ENCODE measurements at places on chromosomes 1 and 21. TPM values are rescaled to one million over a fixed set of nuclear protein-coding genes. Genes with fewer than 3 reads are reported as not detected.

DNA sequence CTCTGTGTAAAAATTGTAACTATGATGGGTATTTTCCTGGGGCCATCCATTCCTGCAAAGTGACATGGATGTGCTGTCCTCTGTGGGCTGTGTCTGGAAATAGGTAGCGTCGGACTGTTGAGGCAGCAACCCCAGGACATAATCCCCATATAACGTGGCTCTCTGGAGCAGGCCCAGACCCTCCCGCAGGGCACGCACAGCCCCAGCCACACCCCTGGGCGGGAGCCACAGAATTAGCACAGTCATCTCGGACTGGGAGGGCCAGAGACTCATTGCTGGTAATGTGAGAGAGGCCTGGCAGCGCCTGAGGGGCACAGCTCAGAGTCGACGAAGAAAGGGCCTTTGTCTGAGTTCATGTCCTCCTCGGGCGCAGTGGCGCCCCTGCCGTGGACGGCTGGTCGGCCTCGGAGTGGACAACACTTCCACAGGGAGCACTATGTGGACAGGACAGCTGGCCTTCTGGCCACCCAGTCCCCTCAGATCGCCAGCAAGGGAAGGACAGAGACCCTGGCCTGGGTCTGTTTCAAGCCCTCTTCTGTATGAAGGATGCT, 20.1 kb downstream of the SIM2 start:
- DNase-seq, result peak; percentile 84
- no peak overlapping the region for H3K27ac ChIP-seq
- H3K36me3 ChIP-seq, result no peaks in the 10 kb centered on the region
- H3K4me3 ChIP-seq, result peak overlapping the region; percentile 10
- peaks cover 8% of the 10 kb centered on the region for H3K4me1 ChIP-seq
- H3K27me3 ChIP-seq, result no peaks in the 10 kb centered on the region

DNA sequence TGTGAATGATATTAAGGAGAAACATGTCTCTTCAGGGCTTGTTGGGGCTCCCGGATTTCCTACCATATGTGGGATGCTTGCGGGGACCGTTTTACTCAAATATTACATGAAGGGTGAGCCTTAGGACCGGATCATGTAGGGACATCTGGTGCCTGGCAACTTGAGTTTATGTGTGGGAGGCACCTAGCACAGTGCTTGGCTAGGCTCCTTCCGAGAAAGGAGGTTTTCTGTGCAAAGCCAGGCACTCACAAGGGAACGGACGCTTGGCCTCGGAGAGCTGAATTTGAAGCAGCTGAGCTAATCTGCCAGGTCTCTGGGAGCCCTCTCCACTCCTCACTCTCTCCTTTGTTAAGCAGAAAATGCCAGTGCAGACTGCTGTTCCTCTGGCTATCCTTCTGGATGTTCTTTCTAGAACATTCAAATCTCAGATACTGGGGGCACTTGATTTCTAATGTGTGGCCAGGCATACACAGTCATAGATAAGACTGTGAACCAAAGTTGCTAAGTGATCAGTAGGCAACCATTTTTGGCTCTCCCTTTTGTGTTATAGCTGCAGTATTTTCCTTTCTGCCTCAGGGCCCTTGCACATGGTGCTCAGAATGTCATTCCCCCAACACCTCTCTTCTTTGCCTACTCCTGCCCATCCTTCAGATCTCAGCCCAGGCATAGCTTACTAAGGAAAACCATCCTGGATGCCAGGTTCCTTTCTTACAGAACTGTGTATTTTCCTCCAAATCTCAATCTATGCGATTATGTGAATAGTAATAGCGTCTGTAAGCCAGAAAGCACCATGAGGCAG, 216.6 kb upstream of the CSF3R start:
- no peak for DNase-seq
- H3K27me3 ChIP-seq, result no peaks in the 10 kb centered on the region
- H3K27ac ChIP-seq, result no peak overlapping the region
- no peak overlapping the region for H3K4me3 ChIP-seq

- no peaks in the 10 kb centered on the region for H3K36me3 ChIP-seq
- H3K4me1 ChIP-seq, result peaks cover 7% of the 10 kb centered on the region
- H3K4me3 ChIP-seq, result no peak overlapping the region
These were observed 11.8 kb downstream of the NOS1AP start for GRCh38 chr1:162081316-162081715.

- H3K4me3 ChIP-seq, result no peak overlapping the region
- no peaks in the 10 kb centered on the region for H3K27me3 ChIP-seq
- no peaks in the 10 kb centered on the region for H3K4me1 ChIP-seq
- H3K27ac ChIP-seq, result no peak overlapping the region
- no peak for DNase-seq
These were observed 33.6 kb downstream of the ZSWIM5 start for GRCh38 chr1:45172764-45173163.

- H3K27ac ChIP-seq, result peak overlapping the region; percentile 97
- H3K27me3 ChIP-seq, result no peaks in the 10 kb centered on the region
- H3K4me3 ChIP-seq, result peak overlapping the region; percentile 59
- H3K4me1 ChIP-seq, result no peaks in the 10 kb centered on the region
These were observed 9.3 kb downstream of the IRF2BP2 start for GRCh38 chr1:234600418-234601281.

DNA sequence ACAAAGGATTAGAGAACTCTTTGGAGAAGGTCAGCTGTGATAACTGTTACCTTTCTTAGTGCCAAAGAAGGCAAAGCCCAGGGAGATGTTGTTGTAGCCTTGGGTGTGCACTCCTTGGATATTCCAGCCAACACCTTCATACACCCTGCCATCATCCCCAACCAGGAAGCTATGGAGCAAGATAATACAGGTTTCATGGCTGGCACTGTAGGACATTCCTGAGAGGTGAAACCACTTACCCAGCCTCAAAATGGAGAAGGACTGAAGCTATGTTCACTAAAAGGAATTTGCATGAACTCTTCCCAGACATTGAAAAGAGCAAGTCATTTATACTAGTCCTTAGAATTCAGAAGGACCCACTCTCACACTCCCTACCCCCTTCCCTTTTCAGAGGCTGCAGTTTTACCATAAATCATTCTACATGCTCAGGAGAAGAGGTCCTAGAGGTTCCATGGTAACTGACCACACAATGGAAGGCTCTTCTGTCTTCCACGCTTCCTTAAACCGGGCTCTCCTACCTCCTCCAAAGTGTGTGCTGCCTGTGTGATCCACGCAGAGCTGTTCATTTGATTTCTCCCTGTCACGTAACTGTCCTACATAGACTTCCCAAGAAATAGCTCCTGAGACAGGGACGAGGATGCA, 5.5 kb downstream of the PGLYRP4 start:
- DNase-seq, result no peak
- no peaks in the 10 kb centered on the region for H3K36me3 ChIP-seq
- H3K4me3 ChIP-seq, result no peak overlapping the region
- H3K4me1 ChIP-seq, result no peaks in the 10 kb centered on the region
- H3K27me3 ChIP-seq, result no peaks in the 10 kb centered on the region

DNA sequence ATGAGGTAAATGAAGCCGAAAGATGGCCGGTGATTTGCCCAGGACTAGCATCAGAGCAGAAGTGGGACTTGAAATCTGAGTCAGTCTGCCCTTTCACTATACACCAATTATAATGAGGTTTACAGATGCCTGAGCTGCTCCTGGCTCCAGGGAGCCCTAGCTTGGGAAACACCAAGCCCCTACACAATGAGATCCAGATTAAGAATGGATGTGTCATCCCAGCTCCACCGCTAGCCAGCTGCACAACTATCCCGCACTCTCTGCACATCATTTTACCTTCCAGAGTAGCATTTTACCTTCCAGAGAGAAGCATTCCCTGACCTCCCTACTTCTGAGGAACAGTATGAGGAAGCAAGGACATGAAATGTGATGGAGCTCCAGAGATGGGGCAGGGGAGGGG, 27.0 kb downstream of the SERTAD4 start:
- H3K4me3 ChIP-seq, result no peak overlapping the region
- DNase-seq, result no peak
- no peak overlapping the region for H3K27ac ChIP-seq
- no peaks in the 10 kb centered on the region for H3K4me1 ChIP-seq
- no peaks in the 10 kb centered on the region for H3K36me3 ChIP-seq

DNA sequence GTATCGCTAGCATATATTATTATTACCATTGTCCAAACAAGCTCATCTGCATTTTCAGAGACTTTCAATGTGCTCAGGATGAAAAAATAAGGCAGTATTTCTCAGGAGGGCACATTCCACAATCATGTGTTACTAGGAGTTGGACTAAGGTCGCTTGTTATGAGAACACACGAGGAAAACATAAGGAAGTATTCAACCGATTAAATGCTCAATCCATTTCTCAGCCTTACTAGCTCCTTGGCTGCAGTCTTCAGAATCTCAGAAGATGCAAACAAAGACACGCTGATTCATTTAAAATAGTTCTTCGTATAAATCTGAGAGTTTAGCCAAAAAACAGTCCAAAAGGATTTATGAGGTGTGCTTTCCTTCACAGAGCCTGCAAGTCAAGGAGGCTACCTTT, 82.0 kb upstream of the JAK1 start:
- H3K4me1 ChIP-seq, result no peaks in the 10 kb centered on the region
- no peak overlapping the region for H3K4me3 ChIP-seq
- H3K36me3 ChIP-seq, result no peaks in the 10 kb centered on the region
- no peaks in the 10 kb centered on the region for H3K27me3 ChIP-seq

DNA sequence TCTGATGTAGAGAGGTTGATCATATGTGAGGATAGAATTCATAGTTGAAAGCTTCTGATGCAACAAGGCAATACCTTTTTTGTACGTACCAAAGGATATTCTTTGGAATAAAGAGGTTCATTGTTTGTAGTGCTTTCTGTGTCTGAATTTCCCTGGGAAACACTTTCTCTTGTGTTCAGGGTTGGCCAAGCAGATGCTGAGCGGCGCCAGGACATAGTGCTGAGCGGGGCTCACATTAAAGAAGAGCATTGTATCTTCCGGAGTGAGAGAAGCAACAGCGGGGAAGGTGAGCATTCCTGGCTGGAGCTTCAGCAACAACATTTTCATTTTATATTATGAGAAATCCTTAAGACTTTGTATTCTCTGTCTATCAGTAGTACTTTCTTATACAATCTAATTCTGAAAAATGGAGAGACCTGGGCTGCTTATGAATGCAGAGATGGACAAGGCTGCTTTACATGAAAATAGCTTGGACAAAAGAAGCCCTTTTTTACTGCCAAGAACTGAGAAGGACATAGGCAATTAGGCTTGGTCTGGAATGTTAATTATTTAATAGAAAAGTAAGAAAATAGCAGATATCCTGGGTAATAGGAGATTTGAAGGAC, 85.2 kb downstream of the KIF1B start:
- H3K4me3 ChIP-seq, result no peak overlapping the region
- H3K4me1 ChIP-seq, result no peaks in the 10 kb centered on the region
- no peaks in the 10 kb centered on the region for H3K27me3 ChIP-seq

DNA sequence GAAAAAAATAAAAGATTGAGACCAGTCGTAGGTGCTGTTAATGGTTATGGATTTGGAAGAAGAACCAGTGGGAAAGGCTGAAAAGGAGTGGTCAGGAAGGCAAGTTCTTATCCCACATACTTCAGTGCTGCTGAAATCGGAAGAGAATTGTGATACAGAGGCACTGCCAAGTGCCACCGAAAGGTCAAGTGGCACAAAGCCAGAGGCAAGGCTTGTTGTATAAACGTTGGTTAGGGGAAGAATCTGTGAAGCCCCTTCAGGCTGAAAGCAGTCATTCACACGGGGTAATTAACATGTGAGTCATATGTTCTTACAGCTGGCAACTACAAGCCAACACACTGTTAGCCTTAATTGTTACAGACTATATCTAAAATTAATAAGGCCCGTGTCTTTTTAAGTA, 48.8 kb downstream of the ZBTB40 start:
- H3K4me3 ChIP-seq, result no peak overlapping the region
- no peaks in the 10 kb centered on the region for H3K27me3 ChIP-seq
- no peaks in the 10 kb centered on the region for H3K4me1 ChIP-seq

GRCh38 chr1:235821361-235821981, 45.2 kb downstream of the LYST start:
- no peaks in the 10 kb centered on the region for H3K4me1 ChIP-seq
- no peaks in the 10 kb centered on the region for H3K36me3 ChIP-seq
- no peaks in the 10 kb centered on the region for H3K27me3 ChIP-seq
- H3K4me3 ChIP-seq, result no peak overlapping the region

DNA sequence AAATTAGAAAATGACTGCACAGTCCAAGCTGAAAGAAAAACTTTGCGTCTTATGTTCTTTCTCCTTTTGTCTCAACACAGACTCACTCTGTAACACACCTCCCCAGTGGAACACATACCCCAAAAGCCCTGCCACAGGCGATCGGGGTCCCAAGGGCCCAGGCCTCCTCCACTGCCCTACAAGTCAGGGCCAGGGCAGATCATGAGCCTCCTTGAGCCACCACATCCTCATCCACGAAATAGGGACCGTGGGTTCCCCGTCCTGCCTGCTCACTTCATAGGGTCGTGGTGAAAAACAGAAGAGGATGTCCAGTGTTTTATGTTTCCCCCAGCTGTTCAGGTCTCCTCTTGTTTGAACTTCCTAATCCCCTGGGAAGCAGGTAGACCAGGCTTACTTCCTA, 116.7 kb downstream of the KCNN3 start:
- no peaks in the 10 kb centered on the region for H3K4me1 ChIP-seq
- no peaks in the 10 kb centered on the region for H3K36me3 ChIP-seq
- H3K27ac ChIP-seq, result no peak overlapping the region
- no peak for DNase-seq
- H3K4me3 ChIP-seq, result no peak overlapping the region
- no peaks in the 10 kb centered on the region for H3K27me3 ChIP-seq

GRCh38 chr1:212691561-212692071, 8.0 kb downstream of the BATF3 start:
- no peak overlapping the region for H3K4me3 ChIP-seq
- no peak overlapping the region for H3K27ac ChIP-seq
- no peaks in the 10 kb centered on the region for H3K27me3 ChIP-seq
- DNase-seq, result no peak

DNA sequence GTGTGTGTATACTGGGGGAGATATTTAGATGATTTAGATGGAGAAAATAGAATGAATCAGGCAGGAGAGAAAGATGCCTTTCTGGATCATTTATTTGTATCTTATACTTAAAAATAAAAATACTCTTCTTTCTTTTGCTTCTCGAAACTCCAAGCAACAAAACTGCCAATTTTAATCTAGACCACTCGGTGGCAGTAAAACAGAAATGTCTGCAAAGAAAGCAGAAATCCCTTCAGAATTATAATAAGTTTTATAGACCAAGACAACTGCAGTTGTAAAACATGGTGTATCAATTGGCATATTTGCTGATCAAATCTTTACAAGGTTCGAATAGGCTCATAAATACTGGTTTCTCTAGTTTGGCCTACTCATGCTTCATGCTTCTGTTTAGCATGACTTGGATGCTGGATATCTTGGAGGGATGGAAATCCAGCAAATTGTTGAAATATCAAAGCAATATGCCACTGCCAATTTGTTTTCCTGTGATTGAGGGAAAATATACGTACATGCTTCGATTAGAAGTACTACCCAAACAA, 15.1 kb upstream of the C1orf87 start:
- H3K27ac ChIP-seq, result no peak overlapping the region
- H3K4me3 ChIP-seq, result no peak overlapping the region
- DNase-seq, result no peak
- no peaks in the 10 kb centered on the region for H3K36me3 ChIP-seq

Gene FCER1G
- total RNA-seq, result not detected

Gene MIXL1
- total RNA-seq, result not detected

Gene FOXE3
- not detected for total RNA-seq

Gene SPRR2G
- not detected for total RNA-seq

Gene CD5L
- not detected for total RNA-seq
